ENCODE measurements at places on chromosomes 12 and 14.

GRCh38 chr14:101028971-101029667, 125.6 kb upstream of the RTL1 start:
- DNase-seq = peak; percentile 46

DNA sequence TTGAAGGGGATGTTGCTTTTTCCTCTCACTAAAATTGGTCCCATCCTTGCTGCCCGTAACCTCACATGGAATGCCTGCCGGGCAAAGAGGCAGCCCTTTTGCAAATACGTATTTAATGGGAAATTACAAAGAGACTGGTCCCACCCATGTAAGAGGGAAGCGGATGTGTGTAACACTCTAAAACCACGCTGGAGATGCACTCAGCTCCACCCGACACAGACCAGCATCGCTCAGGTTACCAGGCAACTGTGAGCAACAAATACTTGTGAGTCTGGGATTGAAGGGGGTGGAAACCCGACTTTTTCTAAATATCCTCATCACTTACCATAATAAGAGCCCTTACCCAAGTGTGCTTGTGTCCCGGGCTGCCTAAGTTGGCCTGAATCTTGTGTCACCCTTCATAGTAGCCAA, 47.7 kb downstream of the ELK3 start:
- peak; percentile 71 for DNase-seq

DNA sequence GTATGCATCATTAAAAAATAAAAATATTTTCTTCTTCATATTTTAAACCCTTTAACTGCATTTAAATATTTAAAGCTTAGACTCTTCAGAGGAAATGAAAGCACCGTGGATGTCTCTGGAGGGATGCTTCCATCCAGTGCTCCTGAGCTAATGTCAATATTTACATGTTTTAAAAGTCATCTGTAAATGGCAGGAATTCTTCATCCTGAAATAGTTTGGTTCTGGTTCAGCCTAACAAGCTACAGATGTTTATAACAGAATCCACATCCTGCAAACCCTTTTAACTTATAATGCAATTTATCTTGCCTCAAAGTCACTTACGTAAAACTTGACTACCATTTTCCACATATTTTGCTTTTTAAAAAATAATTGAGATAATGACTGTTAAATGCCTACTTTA, 1207.3 kb downstream of the SLC16A7 start:
- no peak for DNase-seq

DNA sequence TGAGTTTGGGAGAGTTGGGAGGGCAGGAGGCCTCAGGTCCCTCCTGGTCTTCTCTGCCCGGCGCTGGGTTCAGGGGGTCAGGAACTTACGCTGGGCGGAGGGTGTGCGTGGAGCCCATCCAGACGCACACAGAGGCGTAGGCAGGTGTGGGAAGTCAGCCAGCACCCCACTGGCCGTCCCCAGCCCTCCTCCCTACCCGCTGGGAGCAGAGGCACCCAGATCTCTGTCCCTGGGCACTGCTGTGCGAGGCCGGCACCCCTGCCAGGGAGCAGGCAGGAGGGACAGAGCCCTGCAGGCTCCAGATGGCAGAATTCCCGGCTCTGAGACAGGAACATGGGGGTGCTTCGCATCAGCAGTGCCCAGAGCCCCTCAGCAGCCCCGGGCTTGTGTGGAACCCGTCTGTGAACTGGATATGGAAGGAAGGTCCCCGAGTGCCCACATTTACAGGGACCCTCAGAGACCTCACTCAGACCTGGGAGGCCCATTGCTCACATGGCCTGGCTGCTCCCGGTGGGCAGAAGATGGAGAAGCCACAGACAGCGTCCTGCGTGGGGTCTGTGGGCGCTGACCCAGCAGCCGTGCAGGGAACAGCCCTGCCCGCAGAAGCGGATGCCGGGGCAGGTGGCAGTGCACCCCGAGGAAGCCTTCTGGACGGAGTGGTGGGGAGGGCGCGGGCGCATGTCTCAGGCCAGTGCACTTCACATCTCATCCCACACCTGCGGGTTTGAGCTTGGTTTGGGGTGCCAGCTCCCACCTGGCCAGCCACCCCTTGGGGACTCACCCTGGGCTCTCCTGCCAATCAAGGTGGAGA, 59.3 kb downstream of the LRCOL1 start:
- DNase-seq = no peak

- no peak for DNase-seq
Measured at GRCh38 chr14:25836636-25837035, 761.2 kb downstream of the NOVA1 start.

- DNase-seq = no peak
Measured at GRCh38 chr12:65781681-65782269, 42.5 kb upstream of the HMGA2 start.

DNA sequence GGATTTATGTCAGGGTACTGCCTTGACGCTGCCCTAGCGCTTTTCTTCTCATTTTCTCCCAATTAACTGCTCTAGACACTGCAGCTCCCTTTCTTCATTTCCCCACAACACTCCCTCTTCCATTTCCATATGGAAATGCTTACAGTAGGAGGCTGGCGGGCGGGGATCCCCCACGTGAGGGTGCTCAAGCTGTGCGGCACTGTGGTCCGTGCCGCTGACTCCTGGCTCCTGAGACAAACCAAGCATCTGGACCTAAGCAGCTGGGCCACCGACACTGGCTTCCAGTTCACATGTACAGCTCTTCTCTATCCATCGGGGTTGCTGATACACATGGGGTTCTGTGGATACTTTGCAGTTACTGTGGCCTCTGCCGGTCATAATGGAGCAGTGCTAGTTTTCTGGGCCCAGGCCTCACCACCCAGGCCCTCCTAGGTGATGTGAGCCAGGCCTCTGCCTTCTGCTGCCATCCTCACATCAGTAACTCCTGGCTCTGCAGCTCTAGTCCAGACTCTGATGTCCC, 20.2 kb downstream of the TCHP start:
- DNase-seq = no peak

DNA sequence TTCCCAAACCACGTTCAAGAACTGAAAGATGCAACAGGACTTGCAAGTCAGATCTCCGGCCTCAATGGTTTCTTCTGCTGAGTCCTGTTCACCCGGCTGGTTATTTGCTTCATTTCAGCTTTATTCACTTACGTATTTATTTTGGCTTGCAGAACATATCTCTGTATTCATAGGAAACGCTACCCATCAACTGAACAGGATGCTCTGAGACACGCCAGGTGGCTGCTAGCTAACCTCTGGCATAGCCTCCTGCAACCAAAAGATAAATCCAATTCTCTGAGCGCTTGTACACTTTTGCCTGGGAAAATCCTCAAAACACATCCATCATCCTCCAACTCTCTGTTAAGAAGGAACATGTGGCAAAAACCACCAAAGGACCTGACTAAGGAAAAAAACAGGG, 17.3 kb downstream of the MAP3K9 start:
- no peak for DNase-seq

- no peak for DNase-seq
Measured at GRCh38 chr12:83461336-83461935, 774.7 kb downstream of the TMTC2 start.

DNA sequence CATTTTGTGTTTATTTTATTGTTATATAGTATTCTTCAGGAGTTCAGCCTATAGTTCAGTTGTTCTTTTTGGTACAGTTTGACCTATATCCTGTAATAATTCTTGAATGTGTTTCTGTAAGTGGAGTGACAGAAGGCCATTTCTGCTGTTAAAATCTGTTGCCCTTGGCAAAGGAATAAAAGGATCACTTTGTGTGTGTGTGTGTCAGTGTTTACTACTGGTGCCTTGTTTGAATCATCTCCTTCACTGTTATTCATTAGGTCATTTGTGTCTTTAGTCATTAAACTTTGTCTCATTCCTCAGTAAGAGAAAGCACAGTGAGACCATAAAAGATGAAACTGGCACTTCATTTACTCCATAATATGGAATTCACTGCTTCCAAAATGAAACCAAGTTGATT, 130.7 kb downstream of the TMTC2 start:
- no peak for DNase-seq

DNA sequence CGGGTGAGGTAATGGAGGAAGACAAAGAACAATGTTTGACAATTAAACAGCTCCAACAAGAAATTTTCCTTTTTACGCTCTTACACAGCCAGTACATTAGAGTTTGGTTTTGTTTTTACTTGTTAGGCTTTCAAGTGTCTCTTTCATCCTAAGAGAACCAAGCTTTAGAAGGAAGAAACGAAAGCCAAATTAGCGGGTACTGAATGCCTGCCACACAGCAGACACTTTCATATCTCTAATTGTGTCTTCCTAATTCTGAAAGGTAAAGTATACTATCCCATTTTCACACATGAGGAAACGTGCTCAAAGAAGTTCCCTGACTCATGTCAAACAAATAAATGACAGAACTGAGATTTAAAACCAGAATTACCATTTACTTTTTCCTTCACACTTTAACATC, 65.0 kb downstream of the CDK17 start:
- DNase-seq = no peak

DNA sequence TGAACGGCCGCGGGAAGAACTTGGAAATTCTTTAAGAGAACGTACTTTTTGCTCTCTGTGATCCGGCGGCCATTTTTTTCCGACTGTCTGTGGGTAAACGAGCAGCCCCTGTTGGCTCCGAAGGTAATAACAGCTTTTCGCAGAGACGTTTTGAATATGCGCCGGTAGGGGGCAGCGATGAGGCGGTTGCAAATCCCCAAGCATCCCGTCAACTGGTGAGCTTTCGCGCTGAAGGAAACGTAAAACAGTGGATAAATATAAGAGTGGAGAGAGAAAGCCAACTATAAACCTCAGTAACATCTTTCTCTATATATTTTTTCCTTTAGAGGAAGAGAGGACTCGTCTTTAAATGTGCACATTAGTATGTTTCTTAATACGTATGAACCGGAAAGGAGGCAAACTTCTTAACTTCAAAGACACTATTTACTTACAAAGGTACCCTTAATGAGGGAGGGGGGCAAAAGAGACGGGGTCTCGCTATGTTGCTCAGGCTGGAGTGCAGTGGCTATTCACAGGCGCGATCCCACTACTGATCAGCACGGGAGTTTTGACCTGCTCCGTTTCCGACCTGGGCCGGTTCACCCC, 9.6 kb upstream of the NEMF start:
- DNase-seq = peak; percentile 94

GRCh38 chr12:69161829-69162228, 77.5 kb upstream of the CPSF6 start:
- no peak for DNase-seq

DNA sequence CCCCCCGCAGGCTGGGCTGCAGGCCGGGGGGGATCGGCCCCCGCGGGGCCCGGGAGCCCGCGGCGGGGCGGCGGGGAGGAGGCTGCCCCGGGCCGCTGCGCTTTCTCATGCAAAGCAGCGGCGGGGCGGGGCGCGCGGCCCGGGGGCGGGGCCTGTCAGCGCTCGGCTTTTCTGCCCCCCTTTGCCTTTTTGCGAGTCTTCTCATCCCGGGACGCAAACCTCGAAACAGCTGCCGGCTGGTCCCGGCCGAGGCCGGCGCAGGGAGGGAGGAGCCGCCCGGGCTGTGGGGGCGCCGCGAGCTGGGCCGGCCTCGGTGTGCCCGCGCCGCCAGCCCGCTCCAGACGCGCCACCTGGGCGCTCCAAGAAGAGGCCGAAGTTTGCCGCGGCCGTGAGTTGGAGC, at the start of gene FZD10:
TSS of gene FZD10 (plus strand) at position 198 of the 400 bp plus-strand sequence. CDS start 479 bp downstream, outside the sequence.
- no peak for DNase-seq

GRCh38 chr12:10365696-10366405, 24.0 kb downstream of the KLRK1 start:
- DNase-seq = no peak

GRCh38 chr14:104356020-104356737, 217.8 kb downstream of the KIF26A start:
- peak; percentile 71 for DNase-seq

DNA sequence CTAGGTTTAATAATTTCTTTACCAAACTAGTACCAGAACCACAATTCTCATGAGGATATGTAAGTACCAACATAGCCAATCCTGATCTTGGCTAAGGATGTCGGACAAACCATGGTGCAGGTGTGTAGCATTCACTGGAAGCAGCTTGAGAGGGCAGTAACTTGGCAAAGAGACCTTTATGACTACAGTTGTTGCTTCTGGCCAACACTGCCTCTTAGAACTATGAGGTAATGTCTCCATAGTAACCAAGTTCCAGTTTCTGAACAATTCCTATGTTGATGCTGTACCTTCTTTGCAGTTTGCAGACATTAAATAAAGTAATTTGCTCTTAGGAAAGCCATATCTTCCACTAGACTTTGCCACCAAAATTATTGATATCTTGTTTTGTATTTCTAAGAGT, at the start of gene LMNTD1:
TSS of gene LMNTD1 (minus strand) at position 186 of the 400 bp plus-strand sequence. CDS start 324 bp downstream, outside the sequence.
- DNase-seq = no peak

GRCh38 chr14:78278464-78279250, 108.5 kb downstream of the NRXN3 start:
- no peak for DNase-seq

- no peak for DNase-seq
Measured at GRCh38 chr12:116398193-116398592, 120.7 kb upstream of the MED13L start.

DNA sequence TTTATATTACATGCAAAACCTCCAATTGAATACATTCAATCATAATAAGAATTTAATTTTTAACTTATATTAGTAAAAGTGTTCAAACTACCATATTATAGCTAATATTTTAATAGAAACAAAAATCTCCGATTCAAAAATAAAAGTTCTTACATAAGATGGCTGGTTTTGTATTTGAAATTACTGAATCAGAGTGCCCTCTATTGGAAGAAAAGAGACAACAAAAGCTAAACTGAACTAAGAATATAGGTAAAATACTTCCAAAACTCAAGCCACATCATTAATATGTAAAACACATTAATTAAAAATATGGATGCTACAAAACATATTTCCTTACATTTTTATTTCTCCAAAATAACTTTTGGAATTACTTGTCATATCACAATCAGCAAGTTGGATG, 120.3 kb downstream of the GARIN6 start:
- no peak for DNase-seq

DNA sequence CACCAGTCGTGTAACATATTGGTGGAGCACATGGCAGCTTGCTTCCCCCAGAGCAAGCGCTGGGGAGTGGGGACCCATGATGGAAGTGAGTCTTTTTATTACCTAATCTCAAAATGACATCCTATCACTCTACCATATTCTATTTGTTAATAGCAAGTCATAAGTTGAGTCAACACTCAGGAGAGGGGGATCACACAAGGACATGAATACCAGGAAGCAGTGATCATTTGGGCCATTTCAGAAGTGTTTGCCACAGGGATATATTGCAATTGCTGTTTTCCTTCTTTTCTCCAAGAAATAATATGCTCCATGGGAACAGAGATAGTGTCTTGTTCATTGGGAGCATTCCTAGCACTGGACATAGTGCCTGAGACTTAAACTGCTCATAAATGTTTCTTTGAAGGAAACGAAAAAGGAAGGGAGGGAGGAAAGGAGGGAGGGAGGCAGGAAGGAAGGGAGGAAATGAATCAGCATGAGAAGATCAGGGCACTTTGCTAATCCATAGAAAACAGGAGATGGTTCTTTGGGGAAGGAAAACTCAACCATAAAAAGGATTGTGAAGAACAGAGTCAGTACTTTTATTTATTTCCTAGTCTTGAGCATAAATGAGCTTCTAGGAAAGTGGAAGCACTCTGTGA, 39.2 kb upstream of the EEA1 start:
- DNase-seq = no peak

Data from spleen (tissue), 13 donors.